ENCODE measurements at places on chromosomes 7 and 10.
A peak's percentile ranks its signal among the peaks of the same experiment; 100 is the strongest.

DNA sequence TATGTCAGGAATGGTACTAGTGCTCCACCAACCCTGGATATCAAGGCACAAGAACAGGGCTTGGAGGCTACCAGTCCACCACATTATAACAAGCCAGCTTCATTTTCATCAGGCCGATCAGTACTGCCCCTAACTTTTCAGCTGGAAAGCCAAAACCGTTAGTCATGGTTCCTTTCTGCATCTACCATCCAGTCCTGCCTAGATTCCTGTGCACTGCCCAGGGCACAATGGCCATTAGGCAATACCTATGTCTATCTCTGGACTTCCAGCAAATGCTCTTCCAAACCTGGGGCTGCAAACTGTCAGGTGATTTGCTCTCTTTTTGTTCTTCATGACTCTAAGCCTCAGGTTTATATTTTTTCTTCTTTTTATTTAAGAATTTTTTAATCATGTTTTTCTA, 937.7 kb downstream of the SORCS1 start:
- no peak for DNase-seq

DNA sequence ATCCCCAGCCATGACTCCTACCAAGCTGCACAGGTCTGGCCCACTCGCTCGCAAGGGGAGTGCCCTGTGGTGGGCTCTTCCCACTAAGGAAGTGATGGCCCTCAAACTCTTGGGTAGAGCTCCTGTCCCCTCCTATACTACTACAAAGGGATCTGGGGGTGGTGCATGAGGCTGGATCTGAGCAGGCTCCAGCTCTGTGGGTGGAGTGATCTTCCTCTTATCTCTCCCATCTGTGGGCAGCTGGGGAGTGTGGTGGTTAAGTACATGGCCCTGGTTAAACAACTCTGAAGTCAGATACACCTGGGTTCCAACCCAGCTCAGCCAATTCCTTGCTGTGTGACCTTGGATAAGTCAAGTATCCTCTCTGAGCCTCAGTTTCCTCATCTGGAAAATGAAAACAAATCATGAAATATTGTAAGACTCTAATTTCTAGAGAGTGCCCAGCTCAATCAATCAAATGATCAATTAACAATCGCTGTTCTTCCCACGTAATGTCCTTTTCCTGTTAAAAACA, 17.4 kb downstream of the DDIT4 start:
- no peak for DNase-seq

DNA sequence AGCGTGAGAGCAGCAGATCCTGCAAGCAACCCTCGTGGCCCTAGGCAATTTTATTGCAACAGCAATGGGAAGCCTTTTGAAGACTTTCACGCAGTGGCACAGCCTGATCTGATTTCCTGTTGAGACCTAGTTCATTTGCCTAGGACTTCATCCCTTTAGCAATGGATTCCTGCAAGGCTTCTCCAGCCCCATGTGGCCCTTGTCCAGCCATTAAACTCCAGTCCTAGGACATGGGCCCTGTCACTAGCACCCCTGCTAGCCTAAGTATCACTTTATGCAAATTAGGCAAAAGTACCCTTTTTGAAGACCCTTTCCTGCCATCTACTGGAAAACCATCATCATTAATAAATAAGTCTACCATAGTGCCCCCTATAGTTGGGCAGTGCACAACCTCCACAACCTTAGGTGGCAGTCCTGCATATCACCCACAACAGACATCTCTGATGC, 379.4 kb downstream of the GALNT17 start:
- no peak for DNase-seq

DNA sequence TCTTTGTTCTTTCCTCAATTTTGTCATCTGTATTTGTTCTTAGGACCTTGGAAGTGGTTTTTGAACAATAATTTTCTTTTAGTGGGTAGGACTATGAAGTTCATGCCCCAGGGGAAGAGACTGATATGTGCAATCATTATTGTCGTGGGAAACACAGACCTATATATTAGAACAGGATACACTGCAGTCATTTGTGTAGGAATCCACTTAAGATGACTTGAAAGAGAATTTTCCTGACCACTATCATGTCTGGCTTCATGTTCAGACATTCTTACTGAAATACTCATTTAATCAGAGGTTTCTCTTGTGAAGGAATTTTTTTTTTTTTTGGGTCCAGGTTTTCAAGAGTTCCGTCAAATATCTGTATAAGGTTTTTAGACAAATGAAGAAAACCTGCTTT, 163.6 kb downstream of the SUGCT start:
- DNase-seq: no peak

DNA sequence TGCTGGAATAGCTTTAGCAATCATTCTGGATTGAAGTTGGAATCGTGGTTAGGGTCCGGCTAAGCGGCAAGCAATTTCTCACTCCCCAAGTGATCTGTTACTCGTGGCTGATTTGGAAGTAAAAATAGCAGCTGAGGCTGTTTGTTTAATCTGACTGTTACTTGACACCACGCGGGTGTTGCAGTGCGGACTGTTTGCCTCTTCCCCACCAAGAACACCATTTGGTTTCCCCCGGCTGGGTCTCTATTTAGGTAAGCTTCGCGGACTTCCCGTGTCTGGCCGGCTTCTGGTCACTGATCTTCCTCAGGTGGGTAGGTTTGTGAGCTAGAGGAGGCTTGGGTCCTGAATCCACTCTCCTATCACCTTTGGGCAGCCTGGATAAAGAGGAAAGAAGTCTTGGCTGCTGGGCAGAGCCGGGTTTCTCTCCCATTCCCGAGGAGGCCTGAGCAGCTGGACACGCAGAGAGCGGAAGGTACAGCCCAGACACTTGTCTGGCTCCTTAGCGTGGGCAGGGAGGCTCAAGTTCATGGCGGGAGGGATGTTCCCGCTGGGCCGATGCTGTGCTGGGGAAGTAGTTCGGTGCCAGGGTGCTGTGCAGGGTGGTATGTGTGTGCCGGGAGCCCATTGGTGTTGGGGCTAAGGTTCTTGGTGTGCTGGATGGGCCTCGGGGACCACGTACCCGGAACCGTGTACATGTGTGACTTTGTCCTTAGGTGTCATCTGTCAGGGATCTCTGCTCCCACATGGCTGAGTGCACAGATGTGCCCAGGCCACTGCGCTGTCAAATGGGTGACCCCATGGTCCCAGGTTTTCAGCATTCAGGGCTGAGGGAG, at the start of gene C10orf71:
Gene C10orf71 (plus strand): TSS at position 188 of the 833 bp plus-strand sequence. CDS start 23,376 bp downstream, outside the sequence.
- DNase-seq: peak; percentile 52

Measured in renal pelvis (tissue), 12 donors.